Activated CD4-positive, alpha-beta T cell treated with anti-CD3 and anti-CD28 coated beads, Interleukin-2, amount 50 U/mL, for 48 hours (primary cell): ENCODE measurements at places on chromosomes 7 and 10.
A peak's percentile ranks its signal among the peaks of the same experiment; 100 is the strongest.

- no peak for DNase-seq
Observed at GRCh38 chr10:61108915-61109314, 164.9 kb upstream of the RHOBTB1 start.

GRCh38 chr10:47095211-47095610 is 184.0 kb downstream of the PTPN20 start:
- DNase-seq = no peak

GRCh38 chr10:92239600-92240288 is 51.1 kb downstream of the CPEB3 start:
- peak; percentile 21 for DNase-seq

- DNase-seq = no peak
Observed at GRCh38 chr10:63542835-63543575, 21.8 kb downstream of the REEP3 start.

DNA sequence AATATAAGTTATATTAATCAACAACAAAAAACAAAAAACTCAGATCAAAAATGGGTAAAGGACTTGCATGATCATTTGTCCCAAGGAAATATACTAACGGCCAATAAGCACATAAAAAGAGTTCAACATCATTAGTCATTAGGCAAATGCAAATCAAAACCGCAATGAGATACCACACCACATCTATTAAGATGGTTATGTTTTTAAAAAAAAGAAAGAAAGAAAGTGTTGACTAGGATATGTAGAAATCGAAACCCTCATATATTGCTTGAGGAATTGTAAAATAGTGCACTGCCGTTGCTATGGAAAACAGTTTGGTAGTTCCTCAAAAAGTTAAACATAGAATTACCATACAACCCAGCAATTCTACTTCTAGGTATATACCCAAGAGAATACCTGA is 39.4 kb upstream of the CTNNA3 start:
- DNase-seq = no peak
